ENCODE measurements at places on chromosomes 7 and 10. TPM values are rescaled to one million over a fixed set of nuclear protein-coding genes. Genes with fewer than 3 reads are reported as not detected.

- DNase-seq = peak; percentile 35
Observed at GRCh38 chr10:103452506-103453230, 498 bp upstream of the CALHM2 start.

- DNase-seq = no peak
Observed at GRCh38 chr10:49289480-49289879, 9.5 kb upstream of the C10orf71 start.

DNA sequence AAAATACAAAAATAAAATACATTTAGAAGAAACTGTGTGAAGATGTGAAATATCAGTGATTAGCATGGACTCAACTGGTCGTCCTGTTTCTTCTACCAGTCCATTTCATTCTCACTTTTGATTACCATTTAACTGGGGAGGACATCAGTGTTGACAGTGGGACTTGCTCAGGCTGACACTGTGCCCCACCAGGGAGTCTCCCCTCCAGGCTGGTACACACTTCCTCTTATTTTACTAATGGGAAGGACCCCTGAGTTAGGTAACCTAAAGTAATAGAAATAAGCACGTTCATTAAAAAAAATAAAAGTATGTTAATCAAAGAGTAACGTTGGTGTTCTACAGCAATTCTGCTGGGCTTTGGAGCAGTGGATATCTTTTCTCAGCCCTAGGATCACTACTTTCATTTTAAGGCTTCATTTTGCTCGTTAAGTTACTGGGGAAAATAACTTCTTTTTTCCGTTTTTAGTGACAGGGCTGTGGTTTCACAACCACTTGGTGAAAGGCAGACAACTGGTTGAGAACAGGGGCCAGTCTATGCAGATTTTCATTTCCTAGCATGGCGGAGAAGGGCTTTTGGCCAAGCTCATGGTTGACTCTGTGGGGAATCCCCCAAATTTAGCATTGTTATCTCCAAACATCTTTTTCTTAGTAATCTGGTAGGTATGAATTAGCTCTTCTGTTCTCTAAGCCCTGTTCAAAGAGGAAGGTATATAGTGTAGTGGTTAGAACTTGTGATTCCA lies 2.1 kb downstream of the SNX10 start:
- peak; percentile 25 for DNase-seq

- DNase-seq = no peak
Observed at GRCh38 chr10:2633630-2634029, 433.7 kb upstream of the PFKP start.

DNA sequence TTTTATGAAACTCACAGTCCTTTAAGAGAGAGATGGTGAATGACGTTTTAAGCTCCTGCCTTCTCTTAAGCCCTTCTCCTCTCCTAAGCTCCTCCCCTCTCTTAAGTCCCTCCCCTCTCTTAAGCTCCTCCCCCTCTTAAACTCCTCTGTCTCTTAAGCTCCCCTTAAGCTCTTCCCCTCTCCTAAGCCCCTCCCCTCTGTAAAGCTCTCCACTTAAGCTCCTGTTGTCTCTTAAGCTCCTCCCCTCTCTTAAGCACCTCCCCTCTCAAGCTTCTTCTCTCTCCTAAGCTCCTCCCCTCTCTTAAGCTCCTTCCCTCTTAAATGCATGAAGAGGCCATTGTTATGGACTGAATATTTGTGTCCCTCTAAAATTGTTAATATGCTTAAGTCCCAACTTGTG lies 1180.6 kb upstream of the AUTS2 start:
- peak; percentile 33 for DNase-seq

GRCh38 chr10:110508159-110508788 lies 10.6 kb downstream of the DUSP5 start:
- DNase-seq = no peak

The CFAP70 gene
- not detected for total RNA-seq

Measured in M059J (cell line).